PC-9 (cell line): ENCODE measurements at places on chromosomes 4 and X. TPM values are rescaled to one million over a fixed set of nuclear protein-coding genes. Genes with fewer than 3 reads are reported as not detected.
A peak's percentile ranks its signal among the peaks of the same experiment; 100 is the strongest.

GRCh38 chr4:84085986-84086385, 413.1 kb downstream of the NKX6-1 start:
- DNase-seq, result no peak

DNA sequence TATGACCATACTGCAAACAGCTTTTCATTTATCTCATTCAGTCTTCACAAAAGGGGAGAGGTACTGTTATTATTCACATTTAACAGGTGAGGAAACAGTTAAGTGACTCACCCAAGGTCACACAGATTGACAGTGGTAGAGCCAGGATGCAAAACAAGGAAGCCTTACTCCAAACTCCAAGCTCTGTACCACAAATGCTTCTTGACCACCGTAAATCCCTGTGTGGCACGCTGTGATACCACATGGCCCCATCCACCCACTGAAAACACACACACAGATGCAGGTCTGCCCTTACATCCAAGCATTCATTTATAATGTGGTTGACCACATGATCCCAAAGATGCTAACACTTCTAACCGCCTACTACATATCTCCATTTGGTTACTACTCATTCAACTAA, 129.5 kb downstream of the TSPAN5 start:
- DNase-seq, result no peak

DNA sequence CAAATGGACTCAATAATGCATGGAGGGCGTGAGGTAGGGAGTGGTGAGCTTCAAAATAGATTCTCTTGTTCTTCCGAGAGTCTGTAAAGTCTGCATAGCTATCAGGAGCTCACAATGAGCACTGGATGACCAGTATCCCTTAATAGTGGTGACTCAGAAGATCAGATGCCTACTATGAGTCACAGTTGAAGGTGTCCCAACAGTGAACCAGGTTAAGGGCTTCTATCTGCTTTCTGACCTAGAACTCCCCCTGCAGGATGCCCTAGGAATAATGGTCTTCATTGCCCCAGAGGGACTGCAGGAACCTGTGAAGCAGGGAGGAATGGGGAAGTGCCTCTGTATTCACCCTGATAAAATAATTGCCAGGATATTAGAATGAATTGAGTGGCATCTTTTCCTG, 22.1 kb downstream of the DGKK start:
- peak; percentile 0 for DNase-seq

DNA sequence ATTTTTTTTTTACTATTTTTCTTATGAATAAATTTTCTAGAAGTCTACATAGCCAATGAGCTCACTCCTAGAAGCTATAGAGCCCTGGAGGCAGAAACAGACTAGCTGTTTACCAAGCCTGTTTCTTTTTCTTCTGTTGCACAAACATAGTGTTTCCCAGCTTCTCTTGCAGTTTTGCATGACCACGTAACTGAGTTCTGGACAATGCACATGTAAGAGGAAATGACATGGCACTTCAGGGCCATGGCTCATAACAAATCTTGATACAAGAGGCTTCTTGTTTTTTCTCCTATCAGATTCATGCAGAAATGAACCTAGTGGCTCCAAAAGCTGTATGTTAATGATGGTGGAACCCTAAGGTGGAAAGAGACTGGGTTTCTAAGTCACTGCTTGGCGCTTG, 127.4 kb downstream of the ZNF330 start:
- no peak for DNase-seq

GRCh38 chr4:7519638-7520376, 85.1 kb upstream of the PSAPL1 start:
- DNase-seq, result no peak

Gene CT45A1
- total RNA-seq, result not detected in 2 replicates

DNA sequence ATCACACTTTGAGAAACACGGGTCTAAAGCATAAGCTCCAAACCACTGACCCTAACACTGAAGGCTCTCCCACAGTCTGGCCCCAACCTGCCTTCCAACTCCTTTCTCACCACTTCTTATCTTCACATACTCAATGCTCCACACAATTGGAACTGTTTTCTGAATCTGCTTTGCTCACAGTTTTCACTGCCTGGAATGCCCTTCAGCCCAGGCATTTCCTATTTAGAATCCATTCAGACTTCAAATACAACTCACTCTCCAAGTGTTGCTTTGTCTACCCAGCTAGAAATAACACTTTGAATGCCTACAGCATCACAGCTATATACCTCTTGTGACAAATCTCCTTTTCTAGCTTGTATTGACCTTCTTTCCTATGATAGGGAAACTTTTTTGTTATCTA, 10.2 kb downstream of the OTUD4 start:
- DNase-seq, result no peak

DNA sequence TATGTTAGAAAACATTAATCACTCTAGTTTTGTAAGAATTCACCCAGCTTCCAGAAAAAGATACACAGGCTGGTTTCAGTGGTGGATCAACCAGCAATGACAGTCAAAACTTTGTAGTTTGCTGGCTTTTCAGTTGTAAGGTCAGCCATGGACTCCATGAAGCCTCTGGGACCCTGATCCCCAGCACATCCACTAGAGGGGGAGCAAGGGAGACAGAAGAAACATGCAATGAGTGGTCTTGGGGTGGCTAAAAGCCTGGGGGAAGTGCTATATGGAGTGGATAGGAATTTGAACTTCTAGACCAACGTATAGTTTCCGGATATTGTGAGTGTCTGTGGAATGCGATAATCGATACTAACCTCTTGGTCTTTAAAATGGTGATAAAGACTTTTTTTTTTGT, 72.7 kb downstream of the AFF2 start:
- no peak for DNase-seq

Gene SLIT2
- total RNA-seq, result 4.8 and 5.3 TPM in 2 replicates

DNA sequence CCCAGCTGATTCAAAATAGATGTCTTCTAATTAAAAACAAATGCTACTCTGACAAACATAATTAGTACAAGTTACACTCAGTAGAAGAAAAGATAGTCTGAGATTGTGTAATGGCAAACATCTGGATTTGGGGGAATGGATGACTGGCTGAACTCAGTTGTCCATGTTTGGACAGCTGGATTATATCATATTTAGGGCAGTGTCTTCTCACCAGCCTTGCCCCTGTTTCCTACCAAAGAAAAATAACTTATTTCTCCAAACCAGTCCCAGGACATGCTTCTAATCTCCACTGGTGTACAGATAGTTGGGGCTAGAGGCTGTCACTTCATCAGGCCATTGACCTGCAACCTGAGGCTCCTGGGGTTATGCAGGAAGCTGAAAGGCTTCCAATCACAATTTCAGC, 237.3 kb downstream of the USP46 start:
- DNase-seq, result no peak

Gene RIBC1
- total RNA-seq, result 2.2 and 4.5 TPM in 2 replicates

DNA sequence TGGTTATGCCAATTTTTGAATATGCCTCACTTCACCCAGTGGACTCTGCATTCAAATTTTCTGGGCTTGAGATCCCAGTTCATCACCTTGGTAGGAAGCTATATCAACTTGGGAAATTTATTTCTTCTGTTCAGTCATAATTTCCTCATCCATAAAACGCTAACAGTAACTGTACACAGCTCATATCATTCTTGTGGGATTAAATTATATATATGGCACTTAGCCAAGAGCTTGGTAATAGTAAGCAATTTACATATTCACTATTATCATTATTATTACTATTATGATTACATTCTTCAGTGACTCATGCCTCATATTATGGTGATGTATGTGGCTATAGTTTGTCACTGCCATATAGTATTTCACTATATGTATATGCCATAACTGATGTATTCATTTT, 177.6 kb downstream of the CPE start:
- no peak for DNase-seq

GRCh38 chrX:153819384-153820040, 10.8 kb downstream of the PDZD4 start:
- DNase-seq, result no peak

DNA sequence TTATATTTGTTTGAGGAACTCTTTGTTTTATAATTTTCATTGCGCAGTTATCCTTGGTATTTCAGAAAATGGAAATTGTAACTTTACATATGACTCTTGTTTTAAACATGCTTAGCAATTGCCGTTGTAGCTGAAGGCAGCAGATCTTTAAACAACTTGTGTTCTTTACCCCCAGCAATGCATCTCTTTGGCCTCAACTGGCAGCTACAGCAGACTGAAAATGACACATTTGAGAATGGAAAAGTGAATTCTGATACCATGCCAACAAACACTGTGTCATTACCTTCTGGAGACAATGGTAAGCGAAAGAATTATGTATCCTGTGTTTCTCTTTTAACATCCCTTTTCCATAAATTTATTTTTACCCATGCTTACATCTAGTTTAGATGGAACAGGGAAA, 263.6 kb downstream of the DCTD start:
- no peak for DNase-seq

DNA sequence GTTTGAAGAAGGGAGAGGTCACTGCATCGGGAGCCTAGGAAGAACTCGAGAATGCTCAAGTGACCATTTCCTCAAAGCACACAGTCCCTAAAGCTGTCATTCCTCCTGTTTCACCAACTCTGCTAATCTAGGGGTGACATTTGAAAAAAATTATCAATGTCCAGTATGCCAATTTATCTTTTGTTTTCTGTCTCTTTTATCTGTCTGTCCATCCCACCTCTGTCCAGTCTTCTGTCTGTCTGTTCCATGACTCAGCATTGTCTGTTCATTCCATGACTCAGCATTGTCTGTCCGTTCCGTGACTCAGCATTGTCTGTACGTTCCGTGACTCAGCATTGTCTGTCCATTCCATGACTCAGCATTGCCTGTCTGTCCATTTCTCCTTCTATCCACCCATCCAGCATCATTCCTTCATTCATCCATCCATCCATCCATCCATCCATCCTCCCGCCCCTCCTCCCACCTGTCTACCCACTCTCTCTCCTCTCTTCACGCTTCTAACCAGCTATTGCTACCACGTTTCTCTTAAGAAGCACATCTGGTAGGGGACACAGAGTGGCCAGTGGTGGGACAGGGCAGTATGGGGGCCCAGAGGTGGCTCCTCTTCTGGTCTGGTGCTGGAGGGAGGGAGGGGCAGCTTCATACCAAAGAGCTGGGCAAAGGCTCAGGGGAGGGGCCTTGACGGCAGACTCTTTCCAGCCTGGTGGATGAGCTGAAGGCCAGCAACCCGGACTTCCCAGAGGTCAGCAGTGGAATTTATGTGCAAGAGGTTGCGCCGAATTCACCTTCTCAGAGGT, 34.1 kb downstream of the HTRA3 start:
- DNase-seq, result no peak

DNA sequence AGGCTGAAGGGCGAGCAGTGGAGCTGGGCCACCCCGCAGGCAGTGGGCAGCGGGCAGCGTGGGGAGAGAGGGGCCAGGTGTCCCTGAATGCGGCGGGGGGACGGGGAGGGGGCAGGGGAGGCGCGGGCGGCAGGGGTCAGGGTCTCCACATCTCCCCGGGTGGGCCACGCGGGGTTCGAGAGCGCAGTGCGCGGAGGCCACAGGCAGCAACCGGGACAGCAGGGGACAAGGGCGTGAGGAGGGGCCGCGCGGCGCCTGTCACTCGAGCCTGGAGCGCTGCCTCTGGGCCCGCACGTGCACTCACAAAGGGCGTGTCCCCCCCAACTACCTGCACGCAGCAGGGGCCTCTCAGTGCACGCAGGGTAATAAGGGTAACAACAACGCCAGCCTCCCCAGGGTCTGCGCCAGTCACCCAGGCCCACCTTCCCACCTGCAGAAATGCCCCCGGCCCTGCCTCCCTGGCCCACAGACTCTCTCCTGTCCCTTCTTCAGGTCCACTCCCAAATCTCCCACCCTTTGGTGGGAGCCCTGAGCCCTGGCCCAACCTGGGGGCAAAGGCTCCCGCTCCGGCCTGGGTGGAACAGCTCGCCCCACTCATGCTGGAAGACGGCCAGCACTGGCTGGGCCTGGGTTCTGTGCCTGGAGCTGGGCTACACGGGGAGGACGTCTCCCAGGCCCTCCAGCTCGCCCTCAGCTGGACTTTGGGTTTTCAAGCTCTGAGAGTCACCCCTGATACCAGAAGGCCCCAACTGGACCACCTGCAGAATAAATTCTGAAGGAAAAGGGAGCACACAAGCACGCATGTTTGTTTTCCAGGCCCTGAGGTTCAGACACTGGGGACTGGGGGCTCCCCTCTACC, 53.2 kb downstream of the ZFYVE28 start:
- no peak for DNase-seq

GRCh38 chrX:134543288-134543687, 83.3 kb downstream of the HPRT1 start:
- DNase-seq, result no peak

Gene NPY5R
- total RNA-seq, result not detected in 2 replicates

Gene LRP2BP
- 0.85 and 0.90 TPM in 2 replicates for total RNA-seq

GRCh38 chr4:8108261-8108660, 50.4 kb downstream of the ABLIM2 start:
- DNase-seq, result no peak

Gene SPACA5B
- not detected in 2 replicates for total RNA-seq

DNA sequence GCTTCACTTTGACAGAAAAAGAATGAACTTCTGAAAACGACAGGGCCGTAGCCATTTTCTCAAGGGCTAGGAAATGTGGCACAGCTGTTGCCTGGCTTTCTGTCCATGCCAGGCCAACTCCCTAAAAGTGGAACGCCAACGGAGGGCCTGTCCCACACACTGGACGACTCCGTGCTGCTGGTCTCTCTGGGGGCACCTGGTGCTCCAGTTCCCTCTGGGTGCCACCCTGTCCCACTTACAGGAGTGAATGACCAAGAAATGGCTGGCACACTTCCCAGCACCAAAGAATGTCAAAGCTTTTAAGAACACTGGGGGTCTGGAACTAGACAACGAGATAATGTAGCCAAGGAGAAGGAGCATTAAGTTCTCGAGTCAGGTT, 40.9 kb downstream of the GATB start:
- DNase-seq, result no peak

- no peak for DNase-seq
Measured at GRCh38 chr4:186778134-186778533, 54.5 kb upstream of the FAT1 start.

- no peak for DNase-seq
Measured at GRCh38 chr4:151302432-151302831, 23.0 kb downstream of the SH3D19 start.

Gene TAF7L
- 0.24 and 0.25 TPM in 2 replicates for total RNA-seq

DNA sequence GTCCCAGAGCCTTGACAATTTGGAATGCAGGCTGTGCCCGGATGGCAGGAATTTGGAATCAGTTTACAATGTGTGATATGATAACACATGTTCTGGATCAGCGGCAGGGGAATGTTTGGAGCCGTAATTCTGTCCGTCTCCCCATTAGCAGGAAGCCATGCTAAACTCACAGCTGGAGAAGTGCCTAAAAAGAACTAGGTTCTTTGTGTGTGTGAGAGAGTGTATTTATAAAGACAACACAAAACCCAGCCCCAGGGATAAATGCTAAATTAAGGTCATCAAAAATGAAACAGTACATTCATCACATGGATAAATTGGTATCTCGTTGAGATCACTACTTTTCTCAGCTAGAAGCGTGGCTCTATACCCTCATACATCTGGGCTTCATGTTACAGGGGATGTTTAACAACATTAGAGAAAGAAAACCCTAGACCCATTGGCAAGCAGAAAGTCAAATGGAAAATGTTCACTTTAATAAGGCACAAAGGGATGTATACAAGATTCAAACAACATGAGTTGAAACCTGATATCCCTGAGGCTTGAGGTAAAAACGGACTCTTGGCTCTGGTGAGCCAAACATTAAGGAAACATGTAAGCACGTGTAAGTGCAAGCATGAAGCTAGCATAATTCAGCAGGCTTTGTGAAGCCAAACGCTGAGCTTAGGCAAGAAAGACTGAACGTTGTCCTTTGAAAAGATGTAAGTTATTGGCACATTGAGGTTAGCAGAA, 18.0 kb upstream of the TMEM131L start:
- DNase-seq, result no peak

Gene SULT1E1
- not detected in 2 replicates for total RNA-seq

Gene SLAIN2
- total RNA-seq, result 31.5 and 70.4 TPM in 2 replicates

GRCh38 chr4:72969976-72970375, 99.5 kb downstream of the COX18 start:
- DNase-seq, result no peak

GRCh38 chr4:67700116-67700737, 728 bp downstream of the UBA6 start:
- DNase-seq, result no peak

Gene GLUD2
- 0.30 TPM in 1 of 2 replicates, not detected in the other for total RNA-seq
